NCI-H187 treated with DMSO at 0.1 percent for 48 hours (cell line): ENCODE measurements at places on chromosomes 6 and 20.

GRCh38 chr20:22353586-22353985 is 230.8 kb downstream of the FOXA2 start:
- no peak for DNase-seq

DNA sequence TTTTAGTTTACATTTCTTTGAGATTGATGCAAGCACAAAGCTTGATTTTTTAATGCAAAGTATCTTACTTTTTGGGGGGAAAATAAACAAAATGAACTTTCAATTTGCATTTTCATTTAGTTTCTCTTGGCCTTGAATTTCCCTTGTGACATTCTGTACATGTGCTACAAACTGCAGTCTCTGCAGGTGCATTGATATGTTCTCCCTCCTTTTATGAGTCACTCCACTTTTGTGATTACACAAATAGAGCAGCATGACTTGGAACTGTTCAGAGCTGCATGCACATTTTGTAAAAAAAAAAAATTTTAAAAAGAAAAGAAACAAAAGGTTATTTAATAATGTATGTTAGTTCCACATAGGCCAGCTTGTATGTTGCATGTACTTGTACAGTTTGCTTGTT is 220.0 kb upstream of the KCNQ5 start:
- DNase-seq: no peak

DNA sequence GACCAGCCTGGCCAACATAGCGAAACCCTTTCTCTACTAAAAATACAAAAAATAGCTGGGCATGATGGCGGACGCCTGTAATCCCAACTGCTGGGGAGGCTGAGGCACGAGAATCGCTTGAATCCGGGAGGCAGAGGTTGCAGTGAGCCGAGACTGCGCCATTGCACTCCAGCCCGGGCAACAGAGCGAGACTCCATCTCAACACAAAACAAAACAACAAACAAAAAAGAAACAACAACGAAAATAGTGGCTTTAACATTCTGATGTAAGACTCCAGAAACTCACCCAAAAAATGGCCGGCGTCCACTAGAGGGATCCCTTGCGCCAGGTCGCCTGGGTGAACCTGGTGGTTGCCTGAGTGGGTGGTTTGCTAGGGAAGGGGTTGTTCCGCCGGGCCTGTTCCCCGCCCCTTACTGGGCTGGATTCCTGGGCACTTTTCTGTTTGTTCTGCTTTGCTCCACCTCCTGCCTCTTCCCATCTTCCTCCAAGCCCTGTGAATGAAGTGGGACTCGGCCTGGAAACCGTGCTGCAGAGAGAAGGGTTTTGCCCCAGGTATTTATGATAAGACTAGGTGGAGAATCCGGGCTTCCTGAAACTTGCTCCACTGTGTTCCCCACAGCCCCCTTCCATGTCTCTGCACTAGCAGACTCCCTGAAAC is 1.5 kb downstream of the PABPC1L start:
- DNase-seq: no peak

- DNase-seq: no peak
Measured at GRCh38 chr6:99458319-99458718, 33.2 kb upstream of the PNISR start.

DNA sequence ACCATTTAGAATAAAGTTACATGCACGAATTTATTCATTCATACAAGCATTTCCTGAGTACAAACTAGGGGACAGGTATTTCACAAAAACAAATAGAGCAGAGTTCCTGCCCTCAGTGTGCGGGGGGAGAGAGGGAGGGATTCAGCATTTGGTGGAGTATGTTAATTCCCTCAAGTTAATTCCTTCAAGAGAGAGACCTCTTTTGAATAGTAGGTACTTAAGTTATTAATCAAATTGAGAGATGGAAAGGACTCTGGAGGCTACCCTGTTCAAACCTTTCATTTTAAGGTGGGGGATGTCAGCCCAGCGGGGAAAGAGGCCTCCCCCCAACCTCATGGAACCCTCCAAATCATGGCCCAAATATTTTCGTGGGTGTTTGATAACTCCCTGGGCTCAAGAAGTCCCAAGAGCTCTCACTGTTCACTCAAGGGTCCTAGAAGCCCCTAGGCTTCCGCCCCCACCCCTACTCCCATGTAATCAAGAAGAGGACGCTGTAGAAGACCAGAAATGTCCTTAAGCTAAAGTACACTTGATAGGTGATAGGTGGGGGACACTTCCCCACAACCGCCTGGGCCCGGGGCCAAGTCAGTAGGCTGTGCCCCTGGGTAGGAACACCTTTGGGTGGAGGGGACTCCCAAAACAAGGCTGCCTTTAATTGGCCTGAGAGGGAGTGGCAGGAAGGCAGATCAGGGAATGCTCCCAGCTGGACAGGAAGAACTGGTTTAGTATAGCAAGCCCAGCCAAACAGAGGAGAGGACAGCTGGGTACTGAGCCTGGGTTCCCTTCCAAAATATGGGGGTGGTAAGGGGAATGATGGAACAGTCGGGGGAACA is 2.9 kb downstream of the SDC4 start:
- no peak for DNase-seq

GRCh38 chr20:1010659-1011058 is 8.5 kb upstream of the RSPO4 start:
- no peak for DNase-seq

GRCh38 chr20:3128275-3128984 is 31.2 kb downstream of the FASTKD5 start:
- DNase-seq: no peak

- no peak for DNase-seq
Measured at GRCh38 chr6:2547355-2547754, 203.4 kb downstream of the MYLK4 start.

- DNase-seq: no peak
Measured at GRCh38 chr20:43736588-43737158, 9.9 kb upstream of the GTSF1L start.

- no peak for DNase-seq
Measured at GRCh38 chr6:159044899-159045727, at the start of gene TAGAP. TSS of gene TAGAP (minus strand) at chr6:159044991. CDS start at chr6:159044146, 845 bp downstream.

- DNase-seq: no peak
Measured at GRCh38 chr6:101001012-101001411, 119.9 kb upstream of the ASCC3 start.

- no peak for DNase-seq
Measured at GRCh38 chr20:63626424-63627128, at the start of gene GMEB2. TSS of gene GMEB2 (minus strand) at chr20:63627101. CDS start at chr20:63619397, 7,704 bp downstream.

- DNase-seq: no peak
Measured at GRCh38 chr6:20644667-20645370, 110.6 kb downstream of the CDKAL1 start.

DNA sequence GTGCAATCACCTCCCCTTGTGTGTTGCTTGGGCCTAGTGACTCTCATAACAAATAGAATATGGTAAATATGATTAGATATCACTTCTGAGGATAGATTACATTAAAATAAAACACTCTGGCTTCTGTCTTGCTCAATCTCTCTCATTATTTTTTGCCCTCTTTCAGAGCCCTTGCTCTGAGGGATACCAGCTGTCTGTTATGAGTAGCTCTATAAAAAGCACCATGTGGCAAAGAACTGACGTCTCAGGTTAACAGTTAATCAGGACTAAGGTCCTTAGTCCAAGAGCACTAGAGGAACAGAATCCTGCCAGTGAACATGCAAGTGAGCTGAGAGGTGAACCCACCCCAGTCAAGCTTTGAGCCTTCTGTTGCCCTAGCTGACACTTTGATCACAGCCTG is 402.2 kb upstream of the HTR1E start:
- no peak for DNase-seq

DNA sequence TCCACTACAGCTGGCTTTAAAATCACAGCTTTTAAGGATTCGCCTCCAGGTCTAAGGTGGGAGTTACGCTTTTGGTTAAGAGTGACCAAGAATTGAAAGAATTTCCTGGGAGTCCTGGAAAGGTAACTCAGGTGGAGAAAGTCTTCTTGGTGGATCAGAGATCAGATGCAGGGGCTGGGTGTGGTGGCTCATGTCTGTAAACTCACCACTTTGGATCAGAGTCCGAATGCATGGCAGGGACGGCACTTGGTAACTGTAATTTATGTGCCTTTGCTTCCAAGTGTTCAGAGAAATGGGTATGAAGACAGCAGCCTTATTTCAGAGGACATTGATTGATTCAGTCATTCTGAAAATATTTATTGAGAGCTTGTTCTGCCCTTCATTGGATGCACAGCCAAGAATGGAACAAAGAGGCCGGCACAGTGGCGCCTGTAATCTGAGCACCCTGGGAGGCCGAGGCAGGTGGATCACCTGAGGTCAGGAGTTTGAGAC is 18.0 kb upstream of the JARID2 start:
- DNase-seq: no peak

DNA sequence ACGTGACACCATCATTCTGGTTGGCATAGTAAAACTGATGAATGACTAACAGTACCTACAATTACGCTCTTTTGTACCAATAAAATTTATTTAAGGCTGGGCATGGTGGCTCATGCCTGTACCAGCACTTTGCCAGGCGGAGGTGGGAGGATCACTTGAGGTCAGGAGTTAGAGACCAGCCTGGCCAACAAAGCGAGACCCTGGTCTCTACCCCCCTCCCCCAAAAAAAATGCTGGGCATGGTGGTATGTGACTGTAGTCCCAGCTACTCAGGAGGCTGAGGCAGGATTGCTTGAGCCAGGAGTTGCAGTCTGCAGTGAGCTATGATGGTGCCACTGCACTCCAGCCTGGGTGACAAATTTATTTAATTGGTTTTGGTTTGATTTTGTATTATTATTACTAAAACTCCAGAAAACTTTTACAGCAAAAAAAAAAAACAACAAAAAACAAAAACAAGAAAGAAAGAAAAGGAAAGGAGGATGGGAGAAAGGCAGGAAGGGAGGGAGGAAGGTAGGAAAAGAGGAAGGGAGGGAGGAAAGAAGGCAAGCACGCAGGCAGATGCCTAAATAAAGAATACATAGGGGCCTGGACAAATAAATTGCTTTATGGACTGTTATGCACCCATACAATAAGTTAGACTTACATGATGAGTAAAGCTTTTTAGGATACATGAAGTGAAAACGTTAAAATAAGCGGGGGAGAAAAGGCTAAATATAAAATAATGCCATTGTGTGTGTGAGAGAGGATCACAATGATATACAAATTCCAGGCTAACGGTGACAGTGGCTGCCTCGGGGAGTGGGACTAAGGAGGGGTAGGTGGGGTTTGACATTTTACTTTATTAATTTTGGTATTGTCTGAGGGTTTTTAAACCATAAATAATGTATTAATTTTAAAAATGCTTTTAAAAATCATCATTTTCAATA is 682 bp upstream of the ZSCAN9 start:
- no peak for DNase-seq

- DNase-seq: no peak
Measured at GRCh38 chr6:23533311-23533710, 592.7 kb upstream of the NRSN1 start.

GRCh38 chr20:46118481-46119020 is 437 bp downstream of the CD40 start:
- no peak for DNase-seq

DNA sequence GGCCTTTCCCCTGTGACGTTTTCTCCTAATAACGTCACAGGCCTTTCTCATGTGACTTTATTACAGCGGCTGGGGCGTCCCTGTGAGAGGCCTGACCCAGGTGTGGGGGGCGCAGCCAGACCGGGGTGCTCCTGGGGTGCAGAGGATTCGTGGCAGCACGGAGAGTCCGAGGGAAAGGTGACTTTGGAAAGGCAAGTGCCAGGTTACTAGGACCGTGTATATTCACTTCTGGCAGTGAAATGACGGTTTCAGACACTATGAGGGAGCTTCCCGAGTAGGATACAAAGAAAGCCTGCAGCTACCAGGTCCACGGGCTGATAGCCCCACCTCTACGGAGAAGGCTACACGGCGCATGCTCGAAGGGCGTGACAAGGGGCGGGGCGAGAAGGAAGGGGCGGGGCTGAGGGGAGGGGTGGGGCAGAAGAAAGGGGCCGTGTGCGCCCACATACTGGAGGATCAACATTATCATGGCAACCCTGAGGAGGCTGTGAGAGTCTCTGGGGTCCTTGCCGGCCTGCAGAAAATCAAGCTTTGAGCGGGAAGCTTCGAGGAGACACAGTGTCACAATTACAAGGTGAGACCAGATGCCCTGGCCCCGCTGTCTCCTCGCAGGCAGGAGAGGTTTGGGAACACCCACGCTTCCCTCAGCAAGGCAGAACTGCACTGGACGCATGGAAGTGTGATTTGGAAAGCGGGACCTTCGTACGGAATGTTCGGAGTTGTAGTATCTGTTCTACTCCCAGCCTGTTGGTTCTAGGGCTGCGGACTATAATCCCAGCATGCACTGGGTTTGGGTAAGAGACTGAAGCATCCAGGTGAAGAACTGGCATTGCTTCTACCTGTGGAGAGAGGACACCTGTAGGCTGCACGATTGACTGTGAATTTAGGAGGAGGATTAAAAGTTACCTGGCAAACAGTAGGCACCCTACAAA is 54.4 kb upstream of the ZNF337 start:
- DNase-seq: peak; percentile 4

DNA sequence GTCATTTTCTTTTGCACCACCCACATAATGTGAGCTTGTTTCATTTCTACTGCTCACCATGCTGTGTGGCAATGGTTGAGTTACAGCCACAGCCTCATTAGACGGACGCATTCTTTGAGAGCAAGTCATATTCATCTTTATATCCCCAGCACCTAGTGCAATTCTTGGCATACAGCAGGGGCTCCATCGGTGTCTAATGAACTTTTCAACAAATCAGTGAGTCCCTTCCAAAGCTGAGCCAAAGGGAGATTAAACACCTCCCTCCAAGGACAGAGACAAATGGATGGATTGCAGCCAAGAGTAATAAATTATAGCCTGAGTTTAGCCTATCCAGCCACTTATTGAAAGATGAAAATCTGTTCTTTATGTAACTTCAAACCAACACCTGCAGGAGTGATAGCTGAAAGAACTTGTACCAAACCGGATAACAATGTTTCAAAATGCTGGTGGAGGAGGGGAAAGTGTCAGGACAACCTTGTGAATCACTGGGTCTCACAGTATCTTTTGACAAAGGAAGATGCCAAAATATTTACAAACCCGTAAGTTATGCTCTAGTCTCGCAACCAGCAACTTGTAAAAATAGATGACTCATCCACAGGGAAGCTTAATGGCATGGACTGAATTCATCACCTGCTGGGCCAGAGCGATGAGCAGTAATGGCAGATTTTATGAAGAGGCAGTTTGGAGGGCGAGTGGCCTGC is 139.0 kb downstream of the PXDC1 start:
- DNase-seq: peak; percentile 84

GRCh38 chr6:33748841-33749240 is 2.1 kb upstream of the IP6K3 start:
- no peak for DNase-seq

DNA sequence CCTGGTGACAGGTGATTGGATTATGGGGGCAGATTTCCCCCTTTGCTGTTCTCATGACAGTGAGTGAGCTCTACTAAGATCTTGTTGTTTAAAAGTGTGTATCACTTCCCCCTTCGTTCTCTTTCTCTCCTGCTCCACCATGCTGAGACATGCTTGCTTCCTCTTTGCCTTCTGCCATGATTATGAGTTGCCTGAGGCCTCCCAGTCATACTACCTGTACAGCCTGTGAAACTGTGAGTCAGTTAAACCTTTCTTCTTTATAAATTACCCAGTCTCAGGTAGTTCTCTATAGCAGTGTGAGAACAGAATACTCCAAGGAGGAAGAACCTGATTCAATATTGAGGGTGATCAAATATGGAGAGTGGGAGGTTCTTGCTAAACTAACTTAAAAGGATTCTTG is 724.9 kb downstream of the DOK5 start:
- DNase-seq: no peak
